ENCODE measurements at places on chromosomes 11 and 22.

DNA sequence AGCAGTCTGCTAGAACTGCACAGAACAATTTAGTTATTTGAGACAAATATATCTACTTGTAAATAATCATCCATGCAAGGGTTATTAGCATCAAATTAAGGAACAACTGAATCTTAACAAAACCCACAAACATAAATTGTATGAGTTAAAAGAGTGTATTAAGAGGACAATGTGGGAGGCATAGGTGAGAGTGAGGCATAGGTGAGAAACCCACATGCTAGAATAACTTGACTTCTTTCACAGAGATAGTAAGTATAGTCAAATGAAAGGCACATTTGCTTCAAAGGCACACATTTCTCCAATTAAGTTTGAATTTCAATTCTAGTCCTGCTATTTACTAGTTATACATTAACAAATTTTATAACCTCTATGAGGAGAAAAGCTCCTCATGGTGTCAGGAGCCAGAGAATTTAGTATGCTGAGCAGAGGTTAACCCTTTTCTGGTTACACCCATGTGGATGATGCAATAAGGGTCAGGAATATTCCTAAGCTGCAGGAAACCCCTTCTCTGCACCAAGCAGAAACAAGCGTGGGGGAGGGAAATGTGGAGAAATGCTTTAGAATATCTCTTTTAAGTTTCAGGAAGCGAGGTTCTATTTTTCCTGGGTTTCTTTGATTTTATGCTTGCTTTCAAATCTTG, 264.2 kb downstream of the GRM5 start:
- no peak for DNase-seq

DNA sequence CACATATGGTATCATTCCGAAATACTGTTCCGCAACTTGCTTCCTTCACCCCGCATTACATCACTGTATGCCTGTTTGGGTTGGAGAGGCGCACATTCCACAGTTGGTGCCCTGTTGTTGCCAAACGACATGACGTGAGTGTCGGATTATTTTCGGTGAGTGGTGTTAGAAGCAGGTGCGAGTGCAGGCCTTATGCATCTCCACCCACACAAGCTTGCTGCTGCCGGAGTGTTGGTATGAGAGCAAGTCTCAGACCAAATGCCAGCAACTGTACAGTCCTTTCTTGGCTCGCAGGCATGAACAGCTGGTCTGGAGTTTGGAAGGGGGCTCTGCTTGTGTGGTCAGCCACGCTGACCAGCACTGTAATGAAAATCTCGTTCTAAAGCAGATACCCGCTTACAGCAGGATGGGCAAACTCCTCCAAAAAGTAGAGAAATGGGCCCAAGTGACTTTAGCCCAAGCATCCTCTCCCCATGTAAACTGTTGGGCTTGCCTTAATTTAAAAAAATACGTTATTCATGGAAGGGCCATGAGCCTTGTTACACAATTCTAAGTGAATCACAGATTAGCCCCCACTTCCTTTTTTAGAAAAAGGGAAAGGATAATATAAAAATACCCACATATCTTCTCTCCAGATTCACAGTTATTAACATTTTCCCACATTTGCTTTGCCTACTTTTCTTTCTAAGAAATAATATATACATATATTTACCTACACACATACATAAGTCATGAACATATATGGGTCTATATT, 48.7 kb upstream of the OR9Q1 start:
- no peak for DNase-seq

DNA sequence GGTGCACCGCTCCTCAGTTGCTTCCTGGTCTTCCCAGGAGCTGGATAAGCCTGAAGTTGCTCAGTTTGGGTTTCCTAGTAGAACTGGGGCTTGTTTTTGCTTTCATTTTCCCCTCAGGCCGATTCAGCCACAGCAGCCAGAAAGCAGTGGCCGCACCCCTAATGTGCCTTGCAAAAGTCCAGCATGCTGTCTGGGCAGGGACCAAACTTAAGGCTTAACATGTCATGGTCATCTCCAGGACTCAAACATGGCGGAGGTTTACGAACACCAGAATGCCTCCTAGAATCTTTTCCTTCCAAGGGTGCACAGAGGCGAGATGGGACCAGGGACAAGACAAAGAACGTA, 2.5 kb downstream of the GNG3 start:
- DNase-seq, result no peak

GRCh38 chr11:35927682-35928081, 16.2 kb upstream of the LDLRAD3 start:
- no peak for DNase-seq

DNA sequence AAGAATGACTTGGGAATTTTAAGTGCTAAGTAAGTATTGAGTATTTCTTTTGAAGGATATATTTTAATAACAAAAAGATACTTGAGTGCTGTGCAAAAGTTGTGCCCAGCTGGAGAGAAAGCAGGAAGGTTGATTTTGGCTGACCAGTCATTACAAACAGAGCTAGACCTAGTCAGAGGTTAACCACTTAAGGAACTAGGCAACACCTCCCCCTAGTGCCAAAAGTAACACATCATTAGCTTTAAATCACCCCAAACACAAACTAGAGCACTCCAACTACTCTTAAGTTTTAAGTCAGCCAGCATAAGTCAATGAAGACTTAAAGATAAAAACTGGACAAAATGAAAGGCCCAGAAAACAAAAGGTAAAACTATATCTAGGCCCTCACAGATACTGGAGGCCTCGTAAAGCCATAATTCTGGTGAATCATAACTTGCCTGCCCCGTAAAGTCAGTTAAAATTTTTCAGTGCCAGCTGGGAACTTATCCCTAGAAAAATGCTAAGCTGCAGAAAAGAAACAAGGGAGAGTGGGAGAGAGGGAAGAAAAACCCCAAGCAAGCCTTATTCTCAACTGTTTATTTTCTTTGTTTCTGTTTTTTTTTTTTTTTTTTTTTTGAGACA, 4.6 kb downstream of the TMEM9B start:
- peak; percentile 9 for DNase-seq

- no peak for DNase-seq
These were observed 10.1 kb downstream of the SLC5A4 start for GRCh38 chr22:32245042-32245441.

All from BE2C (cell line).